ENCODE measurements at places on chromosomes 7 and 10.

- DNase-seq: no peak
These were observed 45.9 kb upstream of the BET1 start for GRCh38 chr7:94050046-94050445.

- DNase-seq: no peak
These were observed 1.3 kb upstream of the SORBS1 start for GRCh38 chr10:95562341-95562965.

GRCh38 chr7:3879355-3880075, 578.5 kb downstream of the SDK1 start:
- no peak for DNase-seq

DNA sequence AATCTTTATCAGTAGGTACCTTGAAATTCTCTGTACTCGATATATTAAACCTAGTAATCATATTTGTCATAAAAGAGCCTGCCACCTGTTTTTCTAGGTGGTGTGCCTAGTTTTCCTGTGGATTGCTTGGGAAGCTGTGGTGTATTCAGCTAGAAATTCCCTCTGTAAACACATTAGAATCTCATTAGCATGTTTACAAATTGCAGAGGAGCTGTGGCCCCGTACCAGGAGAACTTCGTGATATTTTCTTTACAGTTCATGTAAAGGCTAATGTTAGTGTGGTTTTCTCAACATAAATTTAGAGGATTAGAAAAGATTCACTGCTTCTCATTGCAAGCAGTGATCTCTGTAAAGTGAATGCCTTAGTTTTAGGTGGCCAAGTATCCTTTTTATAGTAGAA, 144.7 kb downstream of the CCSER2 start:
- DNase-seq: no peak

DNA sequence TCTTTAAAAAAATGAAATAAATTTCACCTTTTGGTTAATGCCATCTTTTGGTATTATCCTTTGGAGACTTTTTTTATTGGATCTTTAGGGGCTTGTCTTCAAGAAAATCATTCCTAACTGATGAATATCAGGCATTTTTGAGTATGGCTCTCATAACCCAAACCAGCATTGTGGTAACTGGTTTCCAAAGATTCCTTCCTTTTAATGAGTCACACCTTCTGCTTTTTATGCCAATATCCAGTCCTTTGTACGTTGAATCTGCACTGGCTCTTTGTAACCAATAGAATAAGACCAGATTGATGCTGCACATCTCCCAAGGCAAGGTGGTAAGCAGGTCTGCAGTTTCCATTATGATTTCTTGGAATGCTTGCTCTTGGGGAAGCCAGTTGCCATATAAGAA, 89.1 kb downstream of the GPR158 start:
- DNase-seq: no peak

DNA sequence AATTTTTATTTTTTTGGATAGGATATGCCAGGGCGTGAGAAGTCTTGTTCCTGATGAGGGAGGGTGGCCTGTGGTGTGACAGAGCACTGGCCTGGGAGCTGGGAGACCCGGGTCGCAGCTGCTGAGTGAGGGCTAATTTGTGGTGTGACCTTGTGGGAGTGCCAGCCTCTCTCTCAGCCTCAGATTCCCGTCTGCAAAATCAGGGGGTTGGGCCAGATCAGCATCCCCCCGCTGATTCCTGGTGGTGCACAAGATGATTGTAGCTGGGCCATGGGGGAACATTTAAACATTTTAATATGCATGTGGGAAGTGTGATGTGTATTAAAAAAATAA, 14.9 kb downstream of the TSPAN15 start:
- DNase-seq: no peak

DNA sequence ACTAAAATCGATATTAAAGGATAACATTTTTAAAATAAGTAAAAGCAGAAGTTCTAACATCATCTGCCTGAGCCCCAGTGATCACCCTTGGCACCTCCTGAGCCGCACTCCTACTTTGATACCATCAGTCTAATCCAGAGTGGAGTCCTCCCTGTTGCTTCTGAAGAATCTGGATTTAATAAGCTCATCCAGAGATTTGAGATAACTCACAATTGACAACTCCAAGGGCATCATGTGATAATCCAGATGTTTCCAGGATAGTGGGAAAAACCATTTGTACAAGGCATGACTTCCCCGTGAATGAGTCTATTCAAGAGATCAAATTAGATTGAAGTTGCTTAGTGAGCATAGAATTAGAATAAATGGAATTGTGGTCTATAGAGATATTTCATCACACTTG, 475.8 kb upstream of the C7orf33 start:
- no peak for DNase-seq

- DNase-seq: no peak
These were observed 869 bp downstream of the CHCHD1 start for GRCh38 chr10:73782749-73783085.

DNA sequence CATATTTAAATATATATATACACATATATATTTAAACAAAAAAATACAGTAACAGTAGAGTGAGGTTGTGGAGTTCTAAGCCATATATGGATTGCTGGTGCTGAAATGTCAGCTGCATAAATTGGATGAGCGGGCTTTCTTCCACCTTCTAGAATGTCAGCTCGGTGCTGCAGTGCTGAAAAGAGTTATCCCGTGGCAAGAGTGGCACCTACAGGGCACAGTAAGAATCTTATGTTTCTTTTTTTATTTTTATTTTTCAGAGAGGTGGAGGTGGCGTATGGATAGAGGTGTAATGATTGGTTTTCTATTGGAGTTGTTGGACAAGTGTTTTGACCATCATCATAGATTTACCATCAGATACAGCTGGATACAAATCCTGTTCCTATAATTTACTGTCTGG, 86.2 kb upstream of the DYNC1I1 start:
- DNase-seq: peak; percentile 9

- DNase-seq: no peak
These were observed 237.2 kb downstream of the TCF7L2 start for GRCh38 chr10:113187063-113187777.

- no peak for DNase-seq
These were observed 745.8 kb downstream of the GRID1 start for GRCh38 chr10:85620807-85621206.

DNA sequence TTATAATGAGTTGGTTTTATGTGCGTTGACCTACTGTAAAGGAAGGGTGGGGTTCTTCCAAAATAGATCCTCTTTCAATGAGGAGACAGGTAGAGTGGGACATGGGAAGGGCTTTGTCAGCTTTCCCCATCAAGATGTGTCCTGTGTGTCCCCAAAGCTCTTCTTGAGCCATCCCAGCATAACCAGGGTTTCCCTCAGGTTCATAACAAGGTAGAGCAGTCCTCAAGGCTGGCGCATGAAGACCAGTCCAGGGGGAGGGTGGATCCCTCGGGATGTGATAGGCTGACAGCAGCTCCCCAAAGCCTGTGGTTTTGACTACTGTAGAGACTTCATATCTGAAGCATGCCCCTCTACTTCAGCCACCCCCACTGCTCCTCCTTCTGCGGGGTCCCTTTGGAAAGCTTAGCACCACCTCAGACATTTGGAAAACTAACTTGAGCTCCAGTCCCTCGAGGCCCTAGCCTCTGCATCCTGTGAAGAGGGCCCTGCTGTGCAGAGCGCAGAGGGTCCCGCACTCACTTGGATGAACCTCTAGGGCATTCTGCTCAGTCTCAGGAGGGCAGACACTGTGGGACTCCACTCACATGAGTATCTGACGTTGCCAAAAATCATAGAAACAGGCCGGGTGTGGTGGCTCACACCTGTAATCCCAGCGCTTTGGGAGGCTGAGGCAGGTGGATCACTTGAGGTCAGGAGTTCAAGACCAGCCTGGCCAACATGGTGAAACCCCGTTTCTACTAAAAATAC, 1.1 kb upstream of the GIMAP8 start:
- no peak for DNase-seq

DNA sequence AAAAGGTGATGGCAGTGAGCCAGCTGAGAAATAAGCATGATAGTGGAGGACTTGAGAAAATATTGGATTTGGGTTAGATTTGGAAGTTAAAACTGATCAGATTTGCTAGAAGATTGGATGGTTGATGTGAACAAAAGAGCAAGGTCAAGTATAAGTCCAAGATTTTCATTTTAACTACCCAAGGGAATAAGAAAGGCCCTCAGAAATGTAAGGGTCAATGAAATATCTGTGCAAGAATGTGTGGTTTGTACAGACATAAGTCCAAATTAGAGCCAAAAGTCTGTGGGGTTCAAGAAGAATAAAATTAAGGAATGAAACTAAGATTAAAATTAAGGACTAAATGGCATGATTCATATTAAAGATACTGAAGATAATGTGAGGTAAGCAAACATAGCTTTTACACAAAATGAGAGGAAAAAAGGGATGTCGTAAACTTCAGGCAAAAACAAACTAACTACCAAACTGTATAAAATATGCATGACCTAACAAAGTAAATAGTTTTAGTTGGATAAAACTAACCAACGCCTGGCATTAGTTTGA, 78.4 kb upstream of the CACNA2D1 start:
- DNase-seq: no peak

DNA sequence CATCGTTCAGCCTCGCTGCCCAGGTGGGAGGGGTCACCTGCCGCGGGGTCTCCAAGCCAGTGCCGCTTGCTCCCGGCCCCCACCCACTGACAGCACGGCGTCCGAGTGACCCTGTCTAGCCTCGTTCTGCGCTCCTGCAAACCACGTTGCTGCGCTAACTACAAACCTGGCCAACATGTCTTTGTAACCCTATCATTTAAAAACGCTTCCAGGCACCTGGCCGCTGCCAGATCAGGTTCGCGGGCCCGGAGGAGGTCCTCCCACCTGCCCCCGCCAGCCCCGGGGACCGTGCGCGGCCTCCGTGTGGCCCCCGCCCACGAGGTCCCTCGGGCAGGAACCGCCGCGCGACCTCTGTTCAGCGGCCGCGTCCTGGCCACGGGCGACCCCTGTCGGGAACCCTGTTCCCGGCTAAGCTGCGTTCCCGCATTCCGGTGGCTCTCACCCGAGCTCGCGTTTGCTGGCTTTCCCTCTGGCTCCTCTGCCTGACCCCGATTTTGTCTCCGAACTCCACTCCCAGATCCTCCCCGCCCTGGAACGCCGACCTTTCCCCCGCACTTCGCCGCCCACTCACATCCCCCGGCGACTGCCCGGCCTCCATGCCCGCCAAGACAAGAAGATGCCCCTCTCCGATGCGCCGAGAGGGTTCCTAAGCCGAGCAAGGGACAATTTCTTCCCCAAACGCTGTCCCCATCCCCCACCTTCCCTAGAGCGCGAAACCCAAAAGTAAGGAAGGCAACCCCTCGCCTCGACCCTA, 2.4 kb downstream of the SFMBT2 start:
- DNase-seq: no peak

- no peak for DNase-seq
These were observed 171.4 kb upstream of the NUPR2 start for GRCh38 chr7:56287429-56288138.

DNA sequence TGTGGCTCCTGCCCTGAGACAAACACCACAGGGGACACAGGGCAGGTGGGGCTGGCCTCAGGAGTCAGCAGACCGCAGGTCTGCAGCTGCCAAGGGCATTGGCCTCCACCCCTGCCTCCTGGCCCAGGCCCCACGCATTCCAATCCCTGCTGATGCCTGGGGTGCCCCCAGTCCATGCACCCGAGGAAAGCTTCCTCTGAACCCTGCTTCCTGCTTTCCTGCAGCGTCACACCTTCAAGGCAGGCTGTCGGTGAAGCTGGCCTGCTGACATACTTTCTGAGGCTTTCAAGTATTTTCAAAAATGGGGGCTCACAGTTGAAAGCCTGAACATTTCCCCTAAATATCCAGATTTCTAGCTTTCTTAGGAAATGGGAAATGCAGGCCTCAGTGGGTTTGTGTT, 22.5 kb upstream of the ANTXRL start:
- no peak for DNase-seq

GRCh38 chr10:77909021-77909748, 17.4 kb downstream of the DLG5 start:
- DNase-seq: no peak

GRCh38 chr7:115613836-115614235, 416.7 kb downstream of the TFEC start:
- no peak for DNase-seq

DNA sequence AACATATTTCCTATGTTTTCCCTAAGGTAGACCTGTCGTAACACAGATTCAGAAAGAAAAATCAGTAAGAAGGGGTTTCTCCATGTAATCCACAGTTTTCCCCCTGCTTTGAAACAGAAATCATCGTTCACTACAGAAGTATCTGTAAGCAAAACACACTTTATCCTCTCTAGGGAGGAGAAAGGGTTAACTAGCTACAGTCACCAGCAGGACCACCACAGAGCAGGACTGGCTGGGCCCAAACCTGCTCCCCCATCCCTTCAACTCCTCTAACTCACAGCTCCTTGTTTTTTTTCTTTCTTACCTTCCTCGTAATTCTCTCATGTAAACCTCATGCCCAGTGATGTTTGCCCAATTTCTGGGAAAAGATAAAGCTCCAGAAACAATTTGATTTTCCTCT, 167.7 kb downstream of the RAPGEF5 start:
- no peak for DNase-seq

DNA sequence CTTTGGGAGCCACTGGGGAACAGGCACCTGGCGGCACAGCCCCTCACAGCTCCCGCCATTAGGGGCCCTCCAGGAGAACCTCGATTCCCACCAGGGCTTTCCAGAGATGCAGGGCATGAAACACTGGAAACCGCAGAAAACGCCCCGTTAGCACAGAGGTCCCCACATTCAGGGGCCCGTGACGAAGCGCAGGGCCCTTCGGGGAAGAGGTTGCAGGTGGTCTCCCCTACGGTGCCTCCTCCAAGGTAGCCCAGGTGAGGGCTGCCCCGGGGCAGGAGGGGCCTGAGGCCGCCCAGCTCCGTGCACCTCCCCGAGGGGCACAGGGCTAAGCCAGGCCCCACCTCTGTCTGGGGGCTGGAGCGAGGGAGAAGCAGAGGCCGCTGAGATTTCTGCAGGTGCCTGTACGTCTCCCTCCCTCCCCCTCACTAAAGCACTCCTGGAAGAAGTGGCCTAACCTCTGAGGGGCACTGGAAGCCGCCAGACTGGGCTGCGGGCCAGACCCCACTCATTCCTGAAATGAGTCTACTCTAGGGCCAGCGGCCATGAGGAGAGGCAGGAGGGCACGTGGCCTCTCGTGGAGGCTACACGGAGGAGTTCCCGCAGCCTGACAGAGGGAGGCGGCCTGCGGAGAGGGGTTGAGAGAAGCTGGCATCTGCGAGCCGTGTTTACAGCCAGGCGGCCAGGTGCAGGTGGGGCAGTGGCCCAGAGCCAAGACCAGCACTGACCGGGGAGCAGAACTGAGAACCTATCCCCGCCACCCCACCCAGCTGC, 6.9 kb downstream of the PDGFA start:
- DNase-seq: no peak

GRCh38 chr7:149529136-149529718, 31.6 kb upstream of the ZNF746 start:
- DNase-seq: no peak

GRCh38 chr10:64041989-64042490, 520.8 kb downstream of the REEP3 start:
- DNase-seq: no peak

- no peak for DNase-seq
These were observed 16.2 kb downstream of the TSPAN14 start for GRCh38 chr10:80470266-80470665.

GRCh38 chr7:100166317-100166940, 2.0 kb downstream of the GAL3ST4 start:
- DNase-seq: no peak

DNA sequence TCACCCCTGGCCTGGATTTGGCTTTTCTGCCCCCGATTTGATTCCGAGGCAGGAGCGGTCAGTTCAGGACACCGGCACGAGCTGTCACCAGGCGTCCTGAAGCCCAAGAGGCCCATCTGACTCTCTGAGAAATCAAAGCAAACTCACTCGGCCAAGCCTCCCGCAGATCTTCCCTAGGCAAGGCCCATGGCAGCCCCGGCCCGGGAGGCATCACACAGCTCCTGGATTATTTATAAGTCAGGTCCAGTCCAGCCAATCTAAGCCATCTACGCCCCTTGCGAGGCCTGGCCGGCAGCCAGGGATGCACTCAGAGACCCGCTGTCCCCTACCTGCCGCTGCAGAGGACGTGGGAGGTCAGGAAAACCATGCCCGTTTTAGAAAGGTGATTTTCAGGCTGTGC, 87.3 kb upstream of the DIP2C start:
- DNase-seq: no peak
